AG20443 (cell line): ENCODE measurements at places on chromosomes 12 and 14.

DNA sequence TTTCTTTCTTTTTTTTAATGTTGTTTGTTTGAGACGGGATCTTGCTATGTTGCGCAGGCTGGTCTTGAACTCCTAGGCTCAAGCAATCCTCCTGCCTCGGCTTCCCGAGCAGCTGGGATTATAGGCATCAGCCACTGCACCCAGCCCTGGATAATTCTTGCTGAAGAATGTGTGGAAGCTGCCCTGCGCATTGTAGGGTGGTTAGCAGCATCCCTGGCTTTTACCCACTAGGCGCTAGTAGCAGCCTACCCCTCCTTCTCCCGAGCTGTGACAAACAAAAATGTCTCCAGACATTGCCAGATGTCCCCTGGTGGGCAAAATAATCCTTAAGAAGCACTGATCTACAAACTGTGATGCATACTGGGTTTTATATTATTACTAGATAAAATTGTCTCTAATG is 6.6 kb downstream of the DCAF4 start:
- DNase-seq = no peak

DNA sequence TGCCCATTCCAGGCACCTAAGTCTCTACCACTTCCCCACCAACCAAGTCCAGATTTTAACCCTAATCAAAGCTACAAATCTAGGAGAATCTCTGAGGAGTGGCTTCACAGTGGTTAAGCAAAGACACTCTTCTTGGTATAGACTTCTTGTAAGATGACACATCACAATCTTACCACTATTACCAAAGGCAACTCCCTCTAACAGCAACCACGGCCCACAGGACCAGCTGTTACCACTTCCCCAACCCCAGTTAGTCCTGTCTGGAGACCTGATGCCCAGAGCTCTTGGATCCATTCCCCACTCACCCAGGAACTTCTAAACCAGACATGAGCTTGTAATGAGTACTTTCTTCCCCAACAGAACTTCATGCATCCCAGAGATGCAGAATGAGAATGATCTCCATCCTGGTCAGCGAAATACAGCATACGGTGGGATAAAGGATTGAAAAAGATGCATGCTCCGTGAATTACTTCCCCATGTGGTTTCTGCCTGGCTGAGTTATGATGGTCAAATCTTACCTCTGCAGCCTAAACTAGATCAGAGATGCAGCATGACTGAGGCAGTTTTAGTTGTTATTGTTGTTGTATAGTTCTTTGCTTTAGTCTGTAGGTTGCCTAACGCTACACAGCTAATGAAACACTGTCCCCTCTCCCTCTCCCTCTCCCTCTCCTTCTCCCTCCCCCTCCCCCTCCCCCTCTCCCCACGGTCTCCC is 87.7 kb upstream of the FOXN3 start:
- DNase-seq = peak; percentile 75

DNA sequence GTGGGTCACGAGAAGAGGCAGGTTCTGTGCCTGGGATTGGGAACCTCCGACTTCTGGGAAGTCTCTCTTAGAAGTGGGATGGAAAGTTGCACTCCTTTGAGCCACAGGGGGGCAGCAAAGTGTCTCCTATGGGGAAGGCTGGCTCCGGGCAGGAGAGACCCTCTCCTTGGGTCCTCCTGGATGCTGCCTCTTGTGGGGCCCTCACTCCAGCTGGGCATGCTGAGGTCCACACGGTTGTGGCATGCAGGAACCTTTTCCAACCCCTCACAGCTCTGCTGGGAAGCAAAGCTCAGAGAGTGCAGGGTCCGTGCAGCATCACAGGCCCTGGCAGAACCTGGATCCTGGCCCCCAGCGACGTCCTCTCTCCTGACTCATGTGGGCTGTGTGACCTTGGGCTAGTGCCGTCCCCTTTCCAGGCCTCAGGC is 17.4 kb downstream of the SDSL start:
- peak; percentile 65 for DNase-seq

DNA sequence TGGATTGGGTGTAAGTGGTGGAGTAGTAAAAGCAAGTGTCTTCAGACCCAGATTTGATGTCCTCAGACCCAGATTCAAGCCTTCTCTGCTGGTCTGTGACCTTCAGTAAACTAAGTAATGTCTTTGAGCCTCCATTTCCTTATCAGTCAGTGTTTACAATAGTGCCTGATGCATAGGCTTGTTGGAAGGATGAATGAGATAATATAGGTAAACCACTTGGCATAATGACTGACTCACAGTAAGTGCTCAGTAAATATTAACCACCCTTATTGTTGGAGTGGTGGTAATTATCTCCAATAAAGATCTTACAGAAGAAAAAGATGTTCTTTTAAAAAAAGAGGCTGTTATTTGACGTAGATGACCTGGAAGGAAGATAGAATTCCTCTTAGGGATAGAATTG is 86.2 kb downstream of the IGF1 start:
- DNase-seq = no peak

- DNase-seq = no peak
These were observed 40.4 kb downstream of the LRCOL1 start for GRCh38 chr12:132569856-132570480.

DNA sequence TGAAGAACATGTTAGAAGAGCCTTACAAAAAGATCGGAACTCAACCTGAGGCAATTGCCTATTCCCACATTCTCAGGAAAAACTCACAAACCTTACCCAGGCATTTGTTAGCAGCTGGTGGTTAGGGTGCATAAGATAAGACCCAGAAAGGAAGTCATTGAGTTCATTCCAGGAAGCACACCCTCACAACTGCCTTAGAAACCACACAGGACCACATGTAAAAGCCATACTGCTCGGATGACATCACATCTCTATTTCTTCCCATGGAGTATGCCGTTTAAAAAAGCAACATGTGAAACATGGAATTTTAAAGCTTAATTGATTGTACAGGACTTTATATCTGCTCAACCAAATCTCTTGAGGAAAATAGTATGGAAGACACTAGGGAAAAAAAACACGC is 411.2 kb downstream of the DAD1 start:
- no peak for DNase-seq

DNA sequence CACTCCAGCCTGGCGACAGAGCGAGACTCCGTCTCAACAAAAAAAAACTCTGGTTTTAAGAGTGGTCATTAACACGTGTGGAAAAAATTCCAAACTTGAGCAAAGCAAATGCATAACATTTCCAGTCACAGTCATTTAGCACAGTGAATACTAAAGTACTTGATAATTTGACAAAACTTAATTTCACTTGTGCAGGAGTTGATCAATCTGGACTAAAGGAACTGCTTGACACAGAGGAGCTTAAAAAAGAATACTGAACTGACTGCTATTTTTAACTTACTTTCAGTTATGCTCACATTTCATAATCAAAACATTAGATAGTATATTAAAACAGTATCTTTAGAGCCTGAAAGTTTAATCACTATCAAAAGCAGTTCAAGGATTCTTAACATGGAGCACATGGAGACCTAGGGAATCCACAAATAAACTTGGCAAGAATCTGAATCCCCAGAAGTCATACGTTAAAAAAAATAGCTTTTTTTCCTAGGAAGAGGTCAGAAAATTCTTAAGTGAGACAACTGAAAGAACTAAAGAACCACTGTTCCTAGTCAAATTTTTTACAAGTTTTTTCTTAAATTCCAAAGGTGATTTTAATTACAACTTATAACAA is 7.4 kb downstream of the UBE2N start:
- no peak for DNase-seq

DNA sequence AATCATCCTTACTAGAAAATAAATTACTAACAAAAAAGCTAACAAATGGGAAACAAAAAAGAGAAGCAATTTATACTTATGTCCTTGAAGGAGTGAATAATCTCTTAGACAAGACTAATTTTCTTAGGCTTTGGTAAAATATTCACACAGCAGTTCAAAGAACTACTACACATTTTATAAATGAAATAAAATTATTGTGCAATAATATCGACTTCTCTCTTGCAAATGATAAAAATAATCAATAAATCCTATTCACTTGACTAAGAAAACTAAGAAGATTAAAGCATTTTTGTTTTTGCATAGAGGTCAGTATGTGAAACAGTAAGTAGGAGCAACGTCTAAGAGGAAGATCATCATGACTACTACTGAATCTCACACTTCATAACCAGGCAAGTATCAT is 82.0 kb downstream of the EML5 start:
- DNase-seq = no peak

DNA sequence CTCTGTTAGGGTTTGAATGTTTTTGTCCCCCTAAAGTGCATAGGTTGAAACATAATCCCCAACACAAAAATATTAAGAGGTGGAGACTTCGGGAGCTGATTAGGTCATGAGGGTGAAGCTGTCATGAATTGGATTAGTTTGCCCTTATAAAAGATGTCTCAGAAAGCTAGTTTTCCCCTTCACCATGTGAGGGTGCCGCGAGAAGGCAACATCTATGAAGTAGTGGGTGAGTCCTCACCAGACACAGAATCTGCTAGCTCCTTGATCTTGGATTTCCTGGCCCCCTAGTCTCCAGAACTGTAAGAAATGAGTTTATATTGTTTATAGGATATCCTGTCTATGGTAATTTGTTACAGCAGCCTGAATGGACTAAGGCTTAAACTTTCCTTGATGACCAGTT is 301.5 kb upstream of the ATP2B1 start:
- no peak for DNase-seq

- peak; percentile 18 for DNase-seq
These were observed 153.5 kb upstream of the HMGA2 start for GRCh38 chr12:65670775-65671174.

GRCh38 chr14:70926235-70926830 is 19.1 kb downstream of the PCNX1 start:
- DNase-seq = no peak

DNA sequence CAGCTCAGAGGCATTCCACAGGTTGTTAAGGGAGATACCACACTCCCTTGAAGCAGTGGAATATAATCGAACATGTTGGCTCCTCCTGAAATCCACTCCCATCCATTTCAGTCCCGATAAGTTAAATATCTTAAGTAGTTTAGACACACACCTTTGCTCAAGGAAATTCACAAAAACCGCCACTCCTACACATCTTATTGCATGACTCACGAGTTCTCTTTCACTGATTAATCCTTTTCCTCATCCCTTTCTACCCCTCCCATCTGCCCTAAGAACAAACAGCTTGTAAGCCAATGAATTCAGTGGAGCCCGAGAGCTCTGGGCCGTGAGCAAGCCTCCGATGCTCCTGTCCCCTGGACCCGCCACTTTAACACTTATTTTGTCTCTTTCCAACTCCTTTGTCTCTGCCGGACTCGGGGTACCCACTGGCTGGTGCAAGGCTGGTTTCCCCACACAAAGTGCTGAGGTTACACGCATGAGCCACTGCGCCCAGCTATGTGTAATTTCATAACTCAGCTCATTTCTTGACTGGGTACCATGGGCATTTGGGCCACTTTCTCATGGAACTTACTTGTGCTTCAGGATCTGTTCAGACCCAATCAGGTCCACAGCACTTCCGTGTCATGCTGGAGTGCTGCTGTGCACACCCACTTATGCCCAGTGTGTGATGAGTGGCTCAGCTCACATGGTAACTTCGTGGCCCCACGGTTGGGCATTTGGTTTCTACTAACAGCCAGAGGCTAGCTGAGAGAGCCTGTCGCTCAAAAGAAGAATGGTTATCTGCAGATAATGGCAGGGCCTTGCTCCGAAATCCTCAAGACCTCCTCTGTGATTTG is 171.8 kb upstream of the ALG10B start:
- no peak for DNase-seq

DNA sequence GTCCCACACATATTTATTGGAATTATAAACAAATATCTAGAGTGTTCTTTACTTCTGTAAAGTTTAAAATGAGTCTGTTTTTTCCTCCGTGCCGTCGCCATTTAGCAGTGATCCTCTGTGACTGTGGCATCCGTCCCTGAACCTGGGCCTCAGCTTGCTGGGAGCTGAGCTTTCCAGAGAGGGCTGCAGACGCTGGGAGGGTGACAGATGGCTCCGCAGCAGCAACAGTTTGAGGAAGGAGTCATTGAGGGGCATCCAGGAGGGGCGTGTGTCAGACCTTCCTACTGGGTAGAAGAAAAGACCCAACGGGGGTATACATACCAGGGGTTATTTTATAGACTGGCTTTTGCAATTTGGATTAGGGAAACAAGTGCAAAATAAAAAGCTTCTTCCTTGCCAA is 47.9 kb downstream of the NEUROD4 start:
- DNase-seq = no peak

- DNase-seq = no peak
These were observed 514.6 kb upstream of the FBXO33 start for GRCh38 chr14:39946807-39947206.

GRCh38 chr12:45598761-45599160 is 130.7 kb upstream of the ARID2 start:
- DNase-seq = no peak

GRCh38 chr14:70655110-70655826 is 13.6 kb downstream of the TTC9 start:
- no peak for DNase-seq

DNA sequence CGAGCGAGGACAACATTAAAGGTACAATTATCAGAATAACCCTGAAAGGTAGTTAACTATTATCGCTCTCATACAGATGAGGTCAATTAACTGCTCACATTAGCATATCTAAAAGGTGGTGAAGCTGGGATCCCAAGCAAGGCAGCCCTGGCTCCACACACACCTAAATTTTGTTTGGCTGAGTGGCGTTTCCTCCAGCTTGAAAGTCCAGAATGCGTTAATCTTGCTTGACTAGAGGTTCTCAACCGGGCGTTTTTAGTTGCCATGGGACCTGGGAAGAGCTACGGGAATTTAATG is 531 bp downstream of the DLGAP5 start:
- DNase-seq = no peak

- peak; percentile 43 for DNase-seq
These were observed 70.5 kb upstream of the FRMD6 start for GRCh38 chr14:51581017-51581881.

DNA sequence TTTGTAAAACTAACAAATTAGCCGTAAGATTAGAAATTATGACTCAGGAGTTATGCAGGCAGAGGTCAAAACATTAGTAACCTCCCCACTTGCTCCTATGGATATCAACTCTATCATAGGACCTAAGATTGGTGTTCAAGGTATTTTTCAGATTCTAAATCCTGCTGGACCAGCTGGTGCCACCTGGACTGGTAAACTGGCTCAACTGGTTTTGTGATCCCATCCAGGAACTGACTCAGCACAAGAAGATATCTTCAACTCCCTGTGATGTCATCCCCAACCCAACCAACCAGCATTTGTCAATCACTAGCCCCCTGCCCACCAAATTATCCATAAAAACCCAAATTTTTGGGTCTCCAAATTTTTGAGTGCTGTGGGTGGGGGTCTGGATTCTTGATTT is 98.1 kb upstream of the OR4E1 start:
- no peak for DNase-seq

GRCh38 chr12:52860102-52860823 is 11.5 kb upstream of the KRT78 start:
- no peak for DNase-seq
